ENCODE measurements at places on chromosomes 3 and 15.

DNA sequence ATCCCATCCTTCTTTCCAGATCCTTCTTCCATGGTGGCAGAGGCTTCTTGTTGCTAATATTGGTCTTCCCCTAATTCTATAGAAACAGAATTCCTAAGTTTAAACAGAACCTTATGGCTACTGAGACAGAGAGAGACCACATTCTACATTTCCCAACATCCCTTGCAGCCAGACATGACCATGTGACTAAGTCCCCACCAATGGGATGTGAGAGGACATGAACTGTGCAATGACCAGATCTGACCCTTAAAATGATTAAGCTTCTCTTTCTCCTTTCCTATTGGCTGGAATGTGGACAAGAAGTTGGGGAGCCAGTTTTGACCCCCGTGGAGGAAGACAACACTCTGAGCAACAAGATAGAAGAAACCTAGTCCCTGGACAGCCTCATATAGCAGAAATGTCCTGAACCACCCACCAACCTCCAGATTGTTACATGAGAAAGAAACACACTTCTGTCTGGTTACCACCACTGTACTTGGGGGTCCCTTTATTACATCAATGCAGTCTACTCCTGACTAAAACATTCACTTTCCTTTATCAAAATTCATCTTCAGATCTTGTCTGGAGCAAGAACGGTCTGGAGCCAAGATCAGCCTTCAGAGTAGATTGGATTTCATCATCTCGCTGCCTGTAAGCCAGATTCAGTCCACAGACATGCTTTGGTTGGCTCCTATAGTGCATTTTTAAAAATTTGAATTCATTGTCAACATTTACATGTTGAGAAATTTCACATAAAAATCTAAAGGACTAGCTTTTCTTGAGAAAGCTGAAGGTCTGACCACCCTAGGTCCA, 183.9 kb downstream of the SHQ1 start:
- DNase-seq: no peak

DNA sequence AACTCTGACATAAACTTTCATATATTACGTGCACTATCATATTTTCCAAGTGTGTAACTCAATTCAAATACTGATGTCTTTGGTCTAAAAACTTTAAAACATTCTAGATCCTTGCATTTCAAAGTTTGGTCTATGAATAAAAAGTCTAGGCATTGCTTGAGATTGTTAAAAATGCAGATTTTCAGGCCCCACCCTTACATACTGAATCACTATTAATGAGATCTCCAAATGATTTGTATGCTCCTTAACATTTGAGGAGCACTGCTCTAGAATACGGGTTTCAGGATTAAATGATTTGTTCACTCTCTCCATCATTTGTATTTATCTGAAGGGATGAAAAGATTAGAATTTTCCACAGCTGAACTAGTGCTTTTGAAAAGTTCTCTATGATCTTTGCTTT, 202.9 kb downstream of the KBTBD8 start:
- no peak for DNase-seq

GRCh38 chr3:106381286-106381938, 512.6 kb upstream of the CBLB start:
- no peak for DNase-seq

GRCh38 chr3:56086355-56086754, 381.9 kb downstream of the ERC2 start:
- no peak for DNase-seq

DNA sequence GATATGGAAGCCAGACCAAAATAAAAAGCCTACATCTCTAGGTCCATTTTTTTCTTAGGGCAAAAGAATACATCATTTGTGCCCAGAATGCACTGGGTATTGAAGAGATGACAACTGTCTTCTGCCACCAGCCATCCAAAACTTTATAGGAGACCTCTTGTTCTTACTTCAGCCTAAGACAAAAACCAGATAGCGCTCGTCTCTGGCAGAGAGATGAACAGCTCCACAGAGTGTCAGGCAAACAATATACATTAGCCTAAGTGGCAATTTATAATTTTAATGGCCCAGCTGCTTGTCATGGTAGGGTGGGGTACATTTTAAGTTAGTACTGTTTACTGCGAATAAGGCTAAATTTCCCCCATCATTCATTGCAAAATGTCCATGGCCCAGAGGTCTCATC, 38.9 kb upstream of the PIAS1 start:
- DNase-seq: no peak

All from endothelial cell (in vitro differentiated cells).